ENCODE measurements at places on chromosomes 3 and 15.

DNA sequence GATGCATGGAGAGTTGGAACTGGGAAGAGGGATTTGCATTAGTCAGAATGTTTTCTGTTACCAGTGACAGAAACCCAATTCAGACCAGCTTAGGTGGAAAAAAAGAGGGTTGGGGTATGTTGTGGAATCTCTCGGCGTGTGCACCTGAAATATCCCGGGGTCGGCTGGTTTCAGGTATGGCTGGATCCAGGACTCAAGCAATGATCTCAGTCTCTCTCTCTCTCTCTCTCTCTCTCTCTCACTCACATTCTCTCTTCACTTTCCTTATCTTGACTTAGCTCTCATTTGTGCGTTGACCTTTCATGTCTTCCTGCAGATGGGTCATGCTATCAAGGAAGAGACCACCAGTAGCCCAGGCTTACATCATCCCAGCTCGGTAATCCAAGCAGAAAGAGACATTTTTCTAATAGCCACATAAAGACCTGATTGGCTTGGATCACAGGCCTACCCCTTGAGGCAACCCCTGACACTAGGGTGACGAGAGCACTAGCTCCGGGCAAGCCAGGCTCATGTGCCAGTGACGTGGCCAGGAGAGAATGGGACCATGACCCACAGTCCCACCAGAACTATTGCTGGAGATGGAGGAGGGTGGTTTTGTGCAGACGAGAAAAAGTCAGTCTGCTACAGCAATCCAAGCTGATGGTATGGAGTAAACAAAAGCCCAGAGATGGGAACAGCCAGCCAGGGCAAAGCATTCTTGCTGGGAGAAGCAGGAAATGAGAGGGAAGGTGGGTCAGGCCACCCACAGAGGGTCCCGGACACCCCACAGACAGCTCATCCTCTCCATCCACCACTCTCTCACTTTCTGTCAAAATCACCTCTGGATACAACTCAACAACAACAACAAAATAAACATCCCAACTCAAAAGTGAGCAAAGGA is 91.7 kb downstream of the CHSY1 start:
- no peak for DNase-seq

DNA sequence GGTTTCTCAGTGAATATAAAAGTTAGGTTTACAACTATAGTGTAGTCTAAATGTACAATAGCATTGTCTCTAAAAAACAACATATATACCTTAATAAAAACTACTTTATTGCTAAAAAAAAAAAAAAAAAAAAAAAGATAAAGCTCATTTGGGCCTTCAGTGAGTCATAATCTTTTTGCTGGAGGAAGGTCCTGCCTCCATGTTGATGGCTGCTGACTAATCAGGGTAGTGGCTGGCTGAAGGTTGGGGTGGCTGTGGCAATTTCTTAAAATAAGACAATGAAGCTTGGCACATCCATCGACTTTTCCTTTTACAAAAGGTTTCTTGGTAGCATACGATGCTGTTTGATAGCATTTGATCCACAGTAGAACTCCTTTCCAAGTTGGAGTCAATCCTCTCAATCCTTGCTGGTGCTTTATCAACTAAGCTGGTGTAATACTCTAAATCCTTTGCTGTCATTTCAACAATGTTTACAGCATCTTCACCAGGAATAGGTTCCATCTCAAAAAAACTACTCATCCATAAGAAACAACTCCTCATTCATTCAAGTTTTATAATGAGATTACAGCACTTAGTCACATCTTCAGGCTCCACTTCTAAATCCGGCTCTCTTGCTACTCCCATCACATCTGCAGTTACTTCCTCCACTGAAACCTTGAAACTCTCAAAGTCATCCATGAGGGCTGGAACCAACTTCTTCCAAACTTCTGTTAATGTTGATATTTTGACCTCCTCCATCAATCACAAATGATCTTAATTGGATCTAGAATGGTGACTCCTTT is 13.3 kb downstream of the ZNF280D start:
- no peak for DNase-seq

- DNase-seq: no peak
These were observed 28.6 kb upstream of the OR5K4 start for GRCh38 chr3:98325055-98325454.

- DNase-seq: no peak
These were observed 60.5 kb upstream of the PRR23C start for GRCh38 chr3:139105154-139105702.

DNA sequence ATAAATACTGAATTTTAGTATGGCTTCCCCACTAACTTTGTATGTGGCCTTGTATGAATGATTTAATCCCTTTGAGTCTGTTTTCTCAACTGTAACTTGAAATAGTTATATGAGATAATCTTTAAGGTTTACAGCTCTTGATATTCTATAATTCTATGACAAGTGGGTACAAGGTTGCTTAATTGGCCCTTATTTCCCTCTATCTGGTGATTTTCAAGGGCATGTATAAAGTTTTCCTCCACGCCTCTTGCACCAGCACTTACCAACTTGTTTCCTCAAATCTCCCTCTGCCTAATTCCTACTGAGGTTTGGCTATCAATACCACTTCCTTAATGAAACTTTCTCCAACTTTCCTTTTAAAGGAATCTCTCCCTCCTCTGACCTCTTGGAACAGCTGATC is 112.9 kb downstream of the ISL2 start:
- no peak for DNase-seq

DNA sequence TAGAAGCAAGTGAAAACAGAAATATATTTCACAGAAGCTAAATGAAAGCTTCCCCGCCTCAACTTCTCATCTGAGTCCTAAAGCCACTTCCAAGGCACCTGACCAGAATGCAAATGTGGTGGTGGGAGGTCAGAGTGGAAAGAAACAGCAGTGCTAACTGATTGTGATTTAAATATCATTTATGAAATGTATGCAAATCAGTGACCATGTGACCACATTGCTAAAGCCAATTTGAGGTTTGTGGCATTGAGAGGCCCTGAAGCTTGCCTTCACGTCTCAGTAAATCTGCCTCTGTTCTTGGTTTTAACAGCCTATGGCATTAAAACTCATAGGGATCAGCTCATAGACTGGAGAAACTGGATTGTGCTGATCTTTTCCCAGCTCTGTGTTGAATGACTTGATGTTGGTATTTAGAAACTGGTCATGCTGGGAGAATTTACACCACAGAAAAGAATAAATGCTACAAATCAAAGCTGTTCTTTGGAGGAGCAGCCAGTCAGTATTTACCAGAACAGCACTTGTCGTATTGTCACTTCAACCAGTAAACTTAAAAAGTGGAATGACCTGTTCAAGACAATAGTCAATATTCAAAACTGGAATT is 481.4 kb upstream of the ALCAM start:
- DNase-seq: no peak

- no peak for DNase-seq
These were observed 117.4 kb upstream of the ZBED2 start for GRCh38 chr3:111712294-111713167.

- DNase-seq: no peak
These were observed 48.1 kb downstream of the SH3BP5 start for GRCh38 chr3:15284121-15284889.

- DNase-seq: no peak
These were observed 888.2 kb downstream of the CADM2 start for GRCh38 chr3:85846940-85847339.

- no peak for DNase-seq
These were observed 405.7 kb upstream of the MCTP2 start for GRCh38 chr15:93825682-93826081.

DNA sequence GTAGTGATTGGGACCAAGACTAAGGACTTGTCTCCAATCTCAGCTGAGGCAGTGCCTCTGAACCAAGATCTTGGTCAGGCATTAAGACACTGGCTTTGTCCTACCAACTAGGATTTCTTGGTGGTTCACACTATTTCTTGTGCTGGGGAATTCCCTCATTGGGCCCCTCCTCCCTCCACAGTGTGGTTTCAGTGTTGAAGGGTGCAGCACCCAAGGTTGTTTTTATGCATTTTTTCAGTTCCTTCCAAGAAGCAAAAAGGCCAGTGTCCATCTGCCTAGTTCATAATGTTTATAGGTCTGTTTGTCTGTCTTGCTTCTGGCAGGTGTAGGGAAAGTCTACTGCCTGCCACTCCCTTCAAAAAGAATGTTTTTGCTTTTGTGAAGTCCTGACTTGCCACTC is 10.6 kb upstream of the ITPKA start:
- DNase-seq: no peak

DNA sequence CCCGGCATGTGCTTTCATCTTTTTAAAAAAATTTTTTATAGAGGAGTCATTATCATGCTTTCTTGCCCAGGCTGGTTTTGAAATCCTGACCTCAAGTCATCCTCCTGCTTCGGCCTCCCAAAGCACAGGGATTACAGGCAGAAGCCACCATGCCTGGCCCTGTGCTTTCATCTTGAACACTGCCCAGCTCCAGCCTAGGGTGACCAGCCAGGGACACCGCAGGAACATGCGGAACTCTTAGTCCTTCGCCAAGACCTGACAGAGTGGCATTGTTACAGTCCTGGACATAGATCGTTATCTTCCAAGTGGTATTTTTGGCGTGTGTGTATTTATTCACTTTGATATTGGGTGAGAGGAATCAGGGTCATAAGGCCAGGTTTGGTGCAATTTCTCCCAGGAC is 7.9 kb upstream of the FURIN start:
- no peak for DNase-seq

- DNase-seq: no peak
These were observed 66.2 kb upstream of the SMAD6 start for GRCh38 chr15:66635817-66636216.

DNA sequence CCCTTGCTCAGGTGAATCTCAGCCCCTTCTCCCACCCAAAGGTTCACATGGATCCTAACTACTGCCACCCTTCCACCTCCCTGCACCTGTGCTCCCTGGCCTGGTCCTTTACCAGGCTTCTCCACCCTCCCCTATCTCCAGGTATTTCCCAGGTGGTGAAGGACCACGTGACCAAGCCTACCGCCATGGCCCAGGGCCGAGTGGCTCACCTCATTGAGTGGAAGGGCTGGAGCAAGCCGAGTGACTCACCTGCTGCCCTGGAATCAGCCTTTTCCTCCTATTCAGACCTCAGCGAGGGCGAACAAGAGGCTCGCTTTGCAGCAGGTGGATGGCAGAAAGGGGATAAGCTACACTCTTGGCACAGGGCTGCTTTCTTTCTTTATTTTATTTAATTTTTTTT is 4.5 kb downstream of the FAM131A start:
- no peak for DNase-seq

GRCh38 chr3:61669668-61670299 is 108.4 kb downstream of the PTPRG start:
- peak; percentile 10 for DNase-seq

DNA sequence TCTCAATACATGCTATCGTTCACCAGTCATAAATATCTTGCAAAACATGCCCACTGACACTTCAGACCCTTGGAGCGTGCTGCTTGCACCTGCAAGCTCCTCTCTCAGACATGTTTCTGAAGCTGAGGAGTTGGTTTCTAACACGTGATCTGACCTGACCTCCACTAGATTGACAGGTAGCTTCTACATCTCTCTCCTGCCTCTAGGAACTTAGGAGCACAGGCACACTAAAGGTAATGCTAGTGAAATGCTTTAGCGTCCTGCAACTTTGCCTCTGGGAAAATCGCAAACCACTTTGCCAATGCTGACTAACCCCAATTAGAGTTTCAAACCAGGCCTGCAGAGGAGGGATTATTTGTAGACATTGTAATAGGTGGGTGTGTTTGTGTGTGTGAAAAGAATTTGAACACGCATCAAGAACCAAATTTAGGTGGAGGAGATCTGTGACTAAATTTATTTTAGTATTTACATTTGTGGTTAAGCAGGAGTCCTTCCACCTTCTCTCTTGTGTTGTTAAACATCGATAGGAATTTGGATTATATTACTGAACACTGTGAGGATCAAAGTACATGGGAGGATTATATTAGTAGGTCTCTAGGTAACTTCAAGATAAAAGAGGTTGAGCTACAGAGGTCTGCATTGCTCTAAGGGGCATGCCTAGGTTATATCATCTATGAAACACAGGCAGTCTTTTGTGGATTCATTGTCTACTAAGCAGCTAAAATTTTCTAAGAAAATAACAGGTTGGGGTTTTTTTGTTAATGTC is 86.7 kb upstream of the ZBED2 start:
- no peak for DNase-seq

- DNase-seq: no peak
These were observed 429 bp upstream of the C3orf80 start for GRCh38 chr3:160224811-160225175.

- no peak for DNase-seq
These were observed 399.0 kb upstream of the TPM1 start for GRCh38 chr15:62643572-62643971.

- DNase-seq: no peak
These were observed 617.4 kb downstream of the CADM2 start for GRCh38 chr3:85576091-85576690.

DNA sequence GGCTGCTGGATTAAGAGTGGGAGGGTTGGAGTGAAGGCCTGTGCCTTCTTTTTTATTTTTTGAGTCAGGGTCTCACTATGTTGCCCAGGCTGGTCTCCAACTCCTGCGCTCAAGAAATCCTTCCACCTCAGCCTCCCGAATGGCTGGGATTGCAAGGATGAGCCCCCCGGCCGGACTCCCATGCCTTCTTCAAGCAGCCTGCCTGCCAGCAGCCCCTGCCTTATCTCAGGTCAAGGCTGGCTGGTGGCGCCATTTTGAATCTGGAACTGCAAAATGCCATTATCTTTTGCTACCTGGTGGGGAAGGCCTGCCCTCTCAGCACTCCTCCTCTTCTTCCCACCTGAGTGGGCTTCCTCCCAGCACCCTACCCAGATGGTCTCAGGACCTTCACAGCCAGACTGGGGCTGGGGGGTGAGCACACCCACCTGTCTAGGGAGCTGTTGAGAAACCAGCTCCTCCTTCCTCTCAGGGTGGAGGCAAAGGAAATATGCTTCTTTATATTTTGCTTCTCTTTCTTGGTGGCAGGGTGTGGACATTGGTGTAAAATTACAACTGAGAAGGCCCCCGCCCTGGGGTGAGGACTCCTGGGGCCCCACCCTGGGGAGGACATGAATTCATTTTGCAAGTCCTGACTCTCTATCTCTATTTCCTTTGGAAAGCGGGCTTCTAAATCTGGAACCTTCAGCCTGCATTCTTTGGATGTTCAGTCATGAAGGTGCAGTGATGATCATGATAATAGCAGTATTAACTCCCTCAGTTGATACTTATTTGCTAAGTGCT is 7.7 kb upstream of the FLNB start:
- DNase-seq: no peak

DNA sequence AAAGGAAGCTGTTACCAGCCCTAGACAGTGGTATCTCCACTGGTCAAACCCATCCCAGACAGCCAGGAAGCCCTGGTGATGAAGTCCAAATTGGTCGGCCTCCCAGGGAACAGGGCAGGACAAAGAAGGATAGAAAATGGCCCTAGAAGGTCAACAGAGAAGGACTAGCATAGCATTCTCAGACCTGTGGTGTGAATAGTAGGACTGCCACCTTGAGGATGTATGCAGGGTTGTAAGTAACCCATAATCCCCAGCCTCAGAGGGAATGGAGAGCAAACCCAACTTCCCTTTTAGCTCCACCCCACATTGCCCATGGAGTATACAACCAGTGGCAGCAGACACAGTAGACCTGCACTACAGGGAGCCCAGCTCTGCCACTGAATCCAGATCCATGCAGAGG is 68.6 kb upstream of the EIF1B start:
- DNase-seq: no peak

- no peak for DNase-seq
These were observed 3.3 kb downstream of the WDR49 start for GRCh38 chr3:167650459-167650858.

GRCh38 chr3:116716490-116716889 is 6.9 kb downstream of the TUSC7 start:
- no peak for DNase-seq
